HT-29 (cell line): ENCODE measurements at places on chromosomes 13 and 19.
A peak's percentile ranks its signal among the peaks of the same experiment; 100 is the strongest.

GRCh38 chr13:50404116-50404515, 388.9 kb downstream of the KCNRG start:
- DNase-seq: no peak

DNA sequence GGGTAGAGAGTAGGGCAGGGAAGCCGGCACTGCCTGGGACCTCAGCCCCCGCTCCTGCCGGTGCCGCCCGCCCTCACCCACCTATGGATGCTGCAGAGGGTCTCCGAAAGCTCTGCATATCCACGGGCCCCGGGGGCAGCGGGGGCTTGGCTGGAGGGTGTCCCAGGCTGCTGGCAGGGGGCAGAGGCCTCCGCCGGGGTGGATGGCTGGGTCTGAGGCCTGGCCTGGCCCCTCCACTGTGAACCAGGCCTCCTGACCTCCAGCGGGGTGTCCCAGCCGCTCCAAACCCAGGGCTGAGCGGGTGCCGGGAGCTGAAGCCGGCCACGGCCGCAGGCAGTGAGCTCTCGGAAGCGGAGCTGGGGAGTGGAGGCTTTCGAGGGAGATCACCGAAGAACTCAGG, 4.1 kb downstream of the PRAM1 start:
- no peak for DNase-seq

- DNase-seq: no peak
Measured at GRCh38 chr19:31574251-31574973, 225.2 kb upstream of the TSHZ3 start.

DNA sequence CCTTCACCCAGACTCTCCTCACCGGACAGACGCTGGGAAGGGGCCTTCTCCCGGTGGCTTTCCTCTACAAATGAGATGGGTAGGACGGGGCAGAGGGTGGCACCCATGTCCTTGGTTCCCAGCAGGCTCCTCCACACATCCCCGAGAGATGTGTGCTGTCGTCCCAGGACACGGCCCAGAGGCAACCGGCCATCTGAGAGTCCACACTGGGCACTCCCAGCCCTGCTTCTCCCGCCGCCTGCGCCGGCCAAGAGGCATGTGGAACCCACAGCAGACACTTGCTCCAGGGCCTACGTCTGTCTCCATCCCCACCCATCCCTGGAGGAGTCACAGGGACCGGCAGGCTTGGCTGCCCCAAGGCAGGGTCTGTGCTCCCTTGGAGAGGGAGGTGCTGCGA, 179.9 kb downstream of the KDM4B start:
- DNase-seq: no peak

DNA sequence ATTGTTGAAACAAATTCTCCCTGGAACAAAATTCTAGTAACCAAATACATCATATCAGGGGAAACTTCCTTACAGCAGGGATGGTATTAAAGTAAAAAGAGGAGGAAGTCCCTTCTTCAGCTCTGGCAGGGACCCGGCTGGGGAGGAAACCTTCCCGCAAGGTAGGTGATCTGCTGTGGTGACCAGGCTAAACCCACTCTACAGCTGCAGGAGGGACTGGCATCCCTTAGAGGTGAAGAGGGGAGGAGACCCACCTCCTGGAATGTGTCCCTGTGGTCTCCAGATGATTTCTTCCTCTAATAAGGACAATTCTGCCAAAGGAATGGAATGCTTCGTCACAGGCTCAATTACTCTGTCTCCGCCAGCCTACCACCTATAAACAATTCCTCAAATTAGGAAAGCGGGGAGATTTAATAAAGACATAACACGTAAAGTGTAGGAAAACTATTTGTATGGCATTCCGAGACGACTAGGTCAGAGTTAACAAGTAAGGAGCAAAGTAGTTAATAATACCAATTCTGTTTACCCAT, 637 bp upstream of the PDS5B start:
- no peak for DNase-seq

GRCh38 chr19:13181747-13182388, 31.7 kb downstream of the IER2 start:
- DNase-seq: no peak

DNA sequence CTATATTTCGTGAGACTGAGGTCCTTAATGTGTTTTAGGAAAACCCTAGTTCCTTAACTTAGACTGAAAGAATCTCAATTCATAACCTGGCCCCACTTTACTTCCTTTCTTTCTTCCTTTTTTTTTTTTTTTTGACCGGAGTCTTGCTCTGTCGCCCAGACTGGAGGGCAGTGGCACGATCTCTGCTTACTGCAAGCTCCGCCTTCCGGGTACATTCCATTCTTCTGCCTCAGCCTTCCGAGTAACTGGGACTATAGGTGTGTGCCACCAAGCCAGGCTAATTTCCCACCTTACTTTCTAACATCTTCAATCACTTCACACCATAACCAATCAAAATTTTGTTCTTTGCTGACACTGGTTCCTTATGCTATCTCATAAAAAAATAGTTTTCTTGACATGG, 2097.0 kb downstream of the PCDH9 start:
- peak; percentile 46 for DNase-seq

GRCh38 chr13:31282741-31283455, 83.1 kb downstream of the B3GLCT start:
- no peak for DNase-seq

DNA sequence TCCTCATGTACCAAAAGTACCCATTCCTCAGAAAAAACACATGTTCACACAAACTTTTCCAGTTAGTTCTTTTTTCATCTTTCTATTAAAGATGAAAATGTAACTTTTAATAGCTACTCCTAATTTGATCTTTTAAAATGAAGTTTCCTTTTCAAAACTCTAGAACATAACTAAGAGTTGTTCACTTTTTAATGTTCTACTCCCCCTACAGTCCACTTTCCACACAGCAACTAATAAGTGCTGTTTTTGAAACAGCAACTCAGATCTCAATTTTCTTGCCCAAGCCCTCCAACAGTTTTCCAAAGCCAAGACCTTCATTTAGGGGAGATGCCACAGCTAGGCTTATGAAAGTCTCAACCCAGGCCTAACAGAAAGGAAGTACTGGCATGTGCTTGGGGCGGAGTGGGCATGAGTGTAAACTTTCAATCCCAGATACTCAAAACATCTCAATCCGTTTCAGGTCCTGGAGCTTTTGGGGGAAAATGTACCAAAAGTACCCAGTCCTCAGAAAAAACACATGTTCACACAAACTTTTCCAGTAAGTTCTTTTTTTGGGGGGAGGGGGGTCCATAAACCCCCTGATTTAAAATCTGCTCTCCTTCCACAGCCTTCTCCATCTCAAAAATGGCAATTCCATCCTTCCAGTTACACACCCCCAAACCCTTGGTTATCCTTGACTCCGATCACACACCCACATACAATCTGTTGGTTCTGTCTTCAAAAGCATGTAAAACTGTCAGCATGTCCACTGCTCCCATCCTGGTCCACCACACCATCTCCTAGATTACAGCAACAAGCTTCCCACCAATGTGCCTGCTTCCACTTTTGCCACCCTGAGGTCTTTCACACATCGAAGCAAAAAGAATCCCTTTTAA, 2.0 kb downstream of the FBL start:
- DNase-seq: peak; percentile 83

- DNase-seq: peak; percentile 23
Measured at GRCh38 chr19:39986643-39987042, 10.2 kb upstream of the ZNF546 start.

DNA sequence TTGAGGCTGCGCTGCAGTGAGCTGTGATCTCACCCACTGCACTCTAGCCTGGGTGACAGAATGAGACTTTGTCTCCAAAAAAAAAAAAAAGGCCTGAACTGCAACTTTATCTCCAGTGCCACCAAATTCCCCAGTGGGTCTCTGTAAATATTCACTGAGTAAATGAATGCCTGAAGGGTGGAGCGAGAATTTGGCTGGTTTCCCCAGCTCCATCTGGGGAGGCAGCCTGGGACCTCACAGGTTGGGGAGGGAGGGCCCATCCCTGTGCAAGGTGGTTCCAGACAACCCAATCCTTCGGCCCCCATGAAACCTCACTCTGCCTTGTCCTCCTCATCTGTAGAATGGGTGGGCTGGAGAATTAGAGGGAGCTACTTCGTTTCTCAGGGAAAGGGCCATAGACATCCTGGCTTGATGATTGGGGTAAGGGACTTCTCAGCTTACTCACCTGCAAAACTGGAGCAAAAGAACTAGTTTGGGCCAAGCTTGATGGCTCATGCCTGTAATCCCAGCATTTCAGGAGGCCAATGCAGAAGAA, 4.2 kb upstream of the PKN1 start:
- no peak for DNase-seq
